ENCODE measurements at places on chromosomes 1 and 21.
A peak's percentile ranks its signal among the peaks of the same experiment; 100 is the strongest.

- DNase-seq = no peak
These were observed 45.3 kb downstream of the TARBP1 start for GRCh38 chr1:234433563-234434285.

- DNase-seq = no peak
These were observed 9.1 kb downstream of the GBP7 start for GRCh38 chr1:89166705-89167104.

DNA sequence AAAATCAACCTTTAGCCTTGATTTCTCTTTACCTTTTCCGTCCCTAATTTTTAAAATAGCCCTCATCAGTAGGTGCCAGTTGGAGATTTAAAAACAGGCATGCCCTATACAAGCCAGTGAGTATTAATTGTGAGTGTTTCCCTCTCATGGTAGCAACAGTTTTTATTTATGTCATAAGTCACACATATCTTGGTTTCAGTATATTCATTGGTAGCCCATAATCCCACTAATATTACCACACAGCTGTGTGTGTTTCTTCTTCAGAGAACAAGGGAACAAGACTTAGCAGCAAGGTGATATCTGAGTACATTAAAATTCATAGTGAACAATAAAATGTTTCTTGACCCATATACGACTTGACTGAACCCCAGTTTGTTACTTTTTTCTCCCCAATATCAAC is 68.6 kb upstream of the HSPA13 start:
- peak; percentile 48 for DNase-seq

GRCh38 chr1:5970610-5971273 is 21.5 kb downstream of the NPHP4 start:
- DNase-seq = no peak

DNA sequence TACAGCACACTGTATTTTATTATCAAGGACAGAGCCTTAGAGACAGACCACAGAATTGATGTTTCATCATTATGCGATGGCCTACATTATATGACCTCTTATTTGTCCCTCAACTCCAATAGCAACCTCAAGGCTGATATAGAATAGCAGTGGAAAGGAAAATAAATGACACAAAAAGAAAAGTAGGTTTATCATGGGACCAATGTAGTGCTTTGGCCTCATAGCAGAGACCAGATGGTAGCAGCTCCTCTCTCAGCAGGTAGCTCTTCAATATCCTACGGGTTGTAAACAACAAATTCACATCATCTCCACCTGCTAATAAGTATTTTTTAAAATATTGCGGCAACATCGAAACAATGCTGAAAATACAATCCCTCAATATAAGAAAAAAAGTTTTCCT is 25.2 kb downstream of the ANP32E start:
- no peak for DNase-seq

- DNase-seq = no peak
These were observed 277.9 kb upstream of the ADAMTS5 start for GRCh38 chr21:27244776-27245175.

DNA sequence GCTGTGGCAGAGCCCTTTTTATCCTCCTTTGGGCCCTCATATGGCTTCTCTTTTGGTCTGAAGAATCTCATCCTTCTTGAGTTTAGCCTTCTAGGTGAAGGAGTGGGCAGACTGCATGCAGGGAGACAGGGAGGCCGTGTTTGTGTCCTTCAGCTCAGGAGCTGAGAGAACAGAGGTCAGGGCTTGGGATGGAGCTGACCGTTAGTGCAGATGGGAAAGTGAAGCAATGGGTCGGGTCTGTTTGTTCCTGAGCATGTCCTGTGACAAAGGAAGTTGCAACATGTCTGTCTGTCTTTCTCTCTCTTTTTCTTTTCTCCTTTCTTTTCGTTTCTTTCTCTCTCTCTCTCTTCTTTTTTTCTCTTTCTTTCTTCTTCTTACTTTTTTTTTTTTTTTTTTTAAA is 14.9 kb downstream of the MAPKAPK2 start:
- DNase-seq = no peak

GRCh38 chr1:228366866-228367741 is 39.5 kb downstream of the TRIM11 start:
- DNase-seq = no peak

DNA sequence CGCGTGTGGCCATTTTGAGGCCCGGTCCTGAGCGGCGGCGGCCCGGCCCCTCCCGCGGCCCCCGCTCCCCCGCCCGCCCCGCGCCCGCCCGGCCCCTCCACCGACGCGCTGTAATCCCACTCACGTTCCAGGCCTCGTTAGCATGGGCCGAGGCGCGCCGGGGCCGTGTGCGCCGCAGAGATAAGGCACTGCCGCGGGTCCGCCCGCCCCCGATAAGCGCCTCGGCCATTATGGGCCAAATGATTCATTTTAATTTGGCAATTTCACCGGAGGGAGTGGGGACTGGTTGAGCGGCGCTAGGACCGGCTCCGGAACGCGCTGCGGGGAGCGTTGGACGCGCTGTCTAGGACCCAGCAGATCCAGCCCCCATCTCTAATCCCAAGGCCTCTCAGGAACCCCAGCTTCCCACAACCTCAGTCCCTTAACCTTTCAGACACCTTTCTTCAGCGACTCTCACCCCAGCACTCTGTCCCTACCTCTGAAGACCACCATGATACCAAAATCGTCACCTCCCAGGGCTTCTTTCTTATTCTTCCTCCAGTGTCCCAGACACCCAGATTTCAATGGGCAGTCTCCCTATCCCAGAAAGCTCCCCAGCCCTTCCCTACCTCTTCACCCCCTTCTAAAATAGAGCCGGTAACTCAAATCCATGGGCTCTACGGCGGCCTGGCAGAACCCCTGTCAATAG is at the start of gene TAL1:
TSS of gene TAL1 (minus strand) at position 39 of the 688 bp plus-strand sequence. CDS start 6,337 bp downstream, outside the sequence.
- DNase-seq = peak; percentile 66

GRCh38 chr1:20685099-20685662 is 24.0 kb upstream of the DDOST start:
- no peak for DNase-seq

Measured in retina (tissue), 1 donor.